A549 treated with GW870086 at 1 μM for 4 hours (cell line): ENCODE measurements at places on chromosomes 2 and 18. TPM values are rescaled to one million over a fixed set of nuclear protein-coding genes. Genes with fewer than 3 reads are reported as not detected.

DAPL1 gene
- total RNA-seq: not detected in 5 replicates

CCDC141 gene
- not detected in 5 replicates for total RNA-seq

KIAA2012 gene
- total RNA-seq: not detected in 5 replicates

APCDD1 gene
- total RNA-seq: not detected in 5 replicates

KLHL14 gene
- not detected in 5 replicates for total RNA-seq

SLC11A1 gene
- 0.10 to 0.26 TPM (median 0.19 TPM) in 5 replicates for total RNA-seq

METTL8 gene
- 26.9 to 31.7 TPM (median 29.4 TPM) in 5 replicates for total RNA-seq

COL6A3 gene
- total RNA-seq: 0.08 to 0.23 TPM (median 0.14 TPM) in 5 replicates

ASXL3 gene
- not detected in 5 replicates for total RNA-seq

AQP12A gene
- total RNA-seq: not detected in 5 replicates

RESP18 gene
- not detected in 5 replicates for total RNA-seq

SLC9A4 gene
- total RNA-seq: not detected in 5 replicates

CNDP1 gene
- not detected in 5 replicates for total RNA-seq

GNAL gene
- 5.1 to 8.0 TPM (median 6.4 TPM) in 5 replicates for total RNA-seq
